ENCODE measurements at places on chromosomes 5 and 9.

DNA sequence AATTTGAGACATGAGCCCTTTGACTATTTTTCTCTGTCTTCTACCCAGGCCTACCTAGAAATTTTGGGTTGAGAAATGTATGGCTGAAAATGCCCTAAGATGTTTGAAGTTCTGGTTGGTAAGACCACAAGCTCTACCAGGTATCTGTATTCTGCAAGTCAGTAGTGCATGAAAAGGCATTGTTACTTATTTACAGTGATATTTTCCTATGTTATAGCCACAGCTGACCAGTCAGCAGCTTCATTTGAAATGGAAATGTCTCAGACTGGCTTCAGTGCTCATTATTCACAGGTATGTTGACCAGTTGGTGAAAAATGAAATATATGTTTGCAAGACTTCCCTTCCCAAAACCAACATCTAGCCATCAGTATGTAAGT, 91.9 kb upstream of the ITGA2 start:
- no peak for DNase-seq

- no peak for DNase-seq
Measured at GRCh38 chr9:75448281-75448680, 360.0 kb downstream of the OSTF1 start.

- no peak for DNase-seq
Measured at GRCh38 chr5:33468775-33469435, 28.1 kb downstream of the TARS1 start.

- DNase-seq: no peak
Measured at GRCh38 chr5:112436144-112436543, 17.1 kb upstream of the EPB41L4A start.

DNA sequence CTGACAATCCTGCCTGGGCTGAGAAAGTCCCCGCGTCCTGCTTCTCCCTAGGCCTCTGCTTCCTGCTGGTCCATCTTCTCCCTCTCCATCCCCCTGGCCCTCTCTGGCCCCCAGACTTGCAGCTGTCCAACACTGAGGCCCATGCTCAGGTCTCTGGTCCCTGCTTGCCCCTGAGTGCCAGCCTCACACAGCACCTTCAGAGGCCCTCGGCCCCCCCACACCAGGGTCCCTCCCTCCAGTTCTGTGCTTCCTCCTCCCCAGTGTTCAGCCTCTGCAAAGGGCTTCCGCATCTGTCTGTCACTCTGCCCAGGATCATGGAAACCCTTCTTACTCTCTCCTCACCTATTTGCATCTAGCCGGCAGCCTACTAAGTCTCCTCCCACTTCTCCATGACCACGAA, 62.4 kb upstream of the CTSL start:
- DNase-seq: no peak

DNA sequence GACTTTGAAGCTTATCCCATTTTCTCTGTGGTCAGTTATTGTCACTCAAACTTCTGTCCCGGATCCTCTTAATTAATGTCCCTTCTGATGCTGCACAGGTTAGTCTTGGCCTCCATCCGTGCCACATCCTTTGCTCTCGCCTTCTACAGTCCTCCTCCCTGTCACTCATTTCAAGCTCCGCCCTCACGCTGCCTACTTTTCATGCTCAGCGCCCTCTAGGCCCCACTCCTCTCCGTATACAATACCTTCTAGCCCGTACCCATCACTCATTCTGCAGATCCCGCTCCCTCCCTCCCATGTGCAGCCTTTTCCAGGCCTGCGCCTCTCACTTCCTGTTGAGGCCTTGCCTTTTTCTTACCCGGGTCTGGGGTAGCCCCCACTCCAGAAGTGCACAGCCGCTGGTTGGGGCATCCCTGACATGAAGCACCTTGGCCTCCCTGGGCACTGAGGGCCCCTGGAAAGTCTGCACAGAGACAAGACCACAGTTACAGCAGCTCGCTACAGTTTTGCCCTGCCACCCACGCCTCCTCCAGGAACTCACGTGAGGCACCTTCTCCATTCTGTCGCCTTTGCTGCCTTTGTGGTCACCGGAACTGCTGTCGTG, 88.5 kb upstream of the SLC25A48 start:
- no peak for DNase-seq

DNA sequence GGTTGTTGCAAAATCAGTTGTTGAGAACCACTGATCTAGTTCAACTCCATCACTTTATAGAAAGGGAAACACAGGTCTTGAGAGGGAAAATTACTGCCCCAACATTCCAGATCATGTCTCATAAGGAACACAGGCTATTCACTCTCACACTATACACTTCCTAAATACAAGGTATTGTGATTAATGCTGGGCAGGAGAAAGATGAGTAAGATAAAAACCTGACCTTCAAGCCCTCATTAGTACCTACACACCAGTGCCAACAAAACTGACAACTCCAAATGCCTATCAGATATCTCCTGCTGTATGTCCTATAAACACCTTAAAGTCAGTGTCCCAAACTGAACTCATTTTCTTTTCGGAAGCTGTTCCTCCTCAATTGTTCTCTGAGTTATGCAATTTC, 8.2 kb downstream of the GNE start:
- no peak for DNase-seq

- DNase-seq: no peak
Measured at GRCh38 chr5:57627661-57628060, 145.1 kb upstream of the ACTBL2 start.

DNA sequence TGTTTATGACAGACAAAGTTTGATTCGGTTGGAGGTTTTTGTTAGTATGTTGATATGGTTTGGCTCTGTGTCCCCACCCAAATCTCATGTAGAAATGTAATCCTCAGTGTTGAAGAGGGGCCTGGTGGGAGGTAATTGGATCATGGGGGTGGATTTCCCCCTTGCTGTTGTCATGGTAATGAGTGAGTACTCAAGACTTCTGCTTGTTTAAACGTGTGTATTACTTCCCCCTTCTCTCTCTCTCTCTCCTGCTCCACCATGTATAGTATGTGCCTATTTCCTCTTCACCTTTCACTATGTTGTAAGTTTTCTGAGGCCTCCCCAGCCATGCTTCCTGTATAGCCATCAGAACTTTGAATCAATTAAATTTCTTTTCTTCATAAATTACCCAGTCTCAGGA, 415.1 kb downstream of the HCN1 start:
- no peak for DNase-seq

- DNase-seq: no peak
Measured at GRCh38 chr5:167348251-167348926, 943.1 kb upstream of the WWC1 start.

DNA sequence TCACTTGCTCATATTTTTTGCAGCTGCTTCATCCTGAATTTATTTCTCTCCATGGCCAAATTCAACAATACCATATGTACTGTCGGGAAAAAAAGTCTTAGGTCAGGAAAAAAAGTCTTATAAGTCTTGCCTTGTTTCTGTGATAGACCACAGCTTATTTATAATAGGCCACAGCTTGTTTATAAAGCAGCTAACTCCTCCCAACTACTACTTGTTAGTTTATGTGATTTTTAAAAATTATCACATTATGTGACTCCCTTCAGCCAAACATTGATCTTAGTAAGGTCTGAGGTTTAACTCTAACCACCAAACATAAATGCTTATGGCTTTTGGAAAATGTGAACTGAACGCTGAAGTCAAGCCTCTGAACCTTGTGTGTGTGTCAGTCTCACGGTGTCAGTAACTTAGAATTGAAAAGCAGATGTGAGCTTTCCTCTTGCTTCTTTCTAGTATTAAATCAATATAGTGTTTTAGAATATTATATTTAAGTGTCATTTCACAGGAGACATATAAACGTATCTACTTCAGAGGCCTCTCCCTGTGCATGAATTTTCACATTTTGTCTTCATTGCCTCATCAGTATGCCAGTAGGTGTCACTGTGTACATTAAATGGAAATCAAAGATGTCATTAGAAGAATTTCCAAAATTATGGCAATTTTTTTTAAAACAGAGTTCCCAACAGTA, 51.3 kb downstream of the SNX24 start:
- no peak for DNase-seq

DNA sequence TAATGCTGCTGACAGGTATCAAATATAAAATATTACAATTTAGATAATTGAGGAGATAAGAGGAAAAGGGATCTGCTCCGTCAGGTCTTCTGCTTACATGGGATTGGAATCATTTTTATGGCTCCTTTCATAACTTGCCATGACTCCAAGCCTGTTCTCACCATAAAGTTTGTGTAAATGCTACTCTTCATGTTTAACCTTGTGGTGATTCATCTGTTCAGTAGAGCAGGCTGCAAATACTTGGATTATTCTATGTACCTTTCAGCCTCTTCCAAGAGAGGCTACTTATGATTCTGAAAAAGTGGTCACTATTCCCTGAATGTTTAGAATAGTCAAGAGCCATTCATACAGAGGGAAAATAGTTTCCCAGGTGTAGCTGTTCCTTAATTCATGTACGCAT, 66.9 kb downstream of the SLC44A1 start:
- no peak for DNase-seq

- DNase-seq: no peak
Measured at GRCh38 chr5:3362606-3362910, 233.1 kb upstream of the IRX1 start.

GRCh38 chr9:105328872-105329718, 84.6 kb downstream of the SLC44A1 start:
- no peak for DNase-seq

- DNase-seq: no peak
Measured at GRCh38 chr5:151258816-151259215, 5.8 kb downstream of the GM2A start.

- no peak for DNase-seq
Measured at GRCh38 chr9:137582286-137582860, 3.6 kb upstream of the DPH7 start.

GRCh38 chr5:179258922-179259730, 86.1 kb downstream of the ADAMTS2 start:
- no peak for DNase-seq

DNA sequence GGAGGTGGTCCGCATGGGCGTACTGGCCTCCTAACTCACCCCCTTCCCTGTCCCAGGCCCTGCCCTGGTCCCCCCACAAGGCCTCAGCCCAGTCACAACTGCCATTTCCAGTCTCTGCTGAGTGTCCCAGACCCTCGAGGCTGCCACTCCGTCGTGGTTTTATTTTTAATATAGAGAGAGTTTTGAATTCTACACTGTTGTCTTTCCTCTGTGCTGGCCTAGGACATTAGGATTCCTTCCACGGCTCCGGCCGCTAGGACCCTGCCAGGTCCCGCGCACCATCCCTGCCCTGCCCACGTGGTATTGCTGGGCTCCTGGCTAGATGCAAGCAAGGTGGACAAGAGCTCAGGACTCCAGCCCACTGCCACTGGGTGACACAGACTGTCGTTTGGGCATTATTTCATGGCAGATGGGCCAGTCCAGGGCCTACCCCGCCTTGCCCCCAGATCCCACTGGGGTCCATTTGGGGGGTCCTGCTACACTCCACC, 53.3 kb downstream of the SAR1B start:
- DNase-seq: no peak

DNA sequence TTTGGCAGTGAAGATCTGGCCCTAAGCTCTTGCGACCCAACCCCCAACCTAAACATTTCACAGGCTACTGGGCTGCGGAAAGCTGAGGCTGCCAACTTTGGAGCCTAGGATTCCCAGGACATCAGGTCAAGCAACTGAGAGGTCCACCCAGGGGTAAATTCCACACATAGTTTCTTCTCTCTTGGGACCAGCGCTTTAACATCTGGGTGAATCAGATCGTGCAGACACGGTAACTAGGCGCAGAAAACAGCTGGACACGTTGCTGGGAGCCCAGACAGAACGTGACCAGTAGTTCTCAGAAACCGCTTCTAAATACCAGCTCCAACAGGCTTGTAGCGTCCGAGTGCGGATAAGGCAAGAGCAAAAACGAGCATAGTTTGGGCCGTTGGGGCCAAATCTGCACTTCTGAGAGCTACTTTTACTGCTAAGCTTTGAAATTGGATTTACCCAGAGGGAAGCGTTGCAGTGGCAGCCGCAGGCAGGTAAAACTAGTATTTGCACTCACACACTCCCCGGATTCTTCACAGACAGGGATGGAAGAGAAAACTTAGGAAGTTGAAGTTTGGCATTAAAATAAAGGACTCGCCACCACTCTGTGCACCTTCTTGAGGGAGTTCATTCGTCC, 11.8 kb downstream of the ITGA1 start:
- DNase-seq: no peak

- no peak for DNase-seq
Measured at GRCh38 chr5:125823572-125823971, 599.6 kb upstream of the GRAMD2B start.

DNA sequence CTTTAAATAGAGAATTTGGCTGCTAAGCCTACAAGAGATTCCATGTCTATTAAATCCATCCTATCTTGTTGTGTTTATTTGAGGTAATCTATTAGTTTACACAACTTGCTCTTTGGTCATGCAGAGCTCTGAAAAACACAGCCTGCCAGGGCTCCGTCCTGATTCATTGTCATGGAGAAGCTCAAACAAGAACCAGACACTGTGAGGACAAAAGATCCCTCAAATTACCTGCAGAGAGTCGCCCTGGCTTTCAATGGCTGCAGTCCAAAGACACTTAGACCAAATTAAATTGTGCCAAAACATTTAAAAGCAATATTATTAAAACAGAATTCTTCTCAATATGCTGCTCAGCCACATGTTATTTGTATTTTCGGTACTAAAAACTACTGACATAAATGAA, 60.1 kb downstream of the CDH18 start:
- no peak for DNase-seq

DNA sequence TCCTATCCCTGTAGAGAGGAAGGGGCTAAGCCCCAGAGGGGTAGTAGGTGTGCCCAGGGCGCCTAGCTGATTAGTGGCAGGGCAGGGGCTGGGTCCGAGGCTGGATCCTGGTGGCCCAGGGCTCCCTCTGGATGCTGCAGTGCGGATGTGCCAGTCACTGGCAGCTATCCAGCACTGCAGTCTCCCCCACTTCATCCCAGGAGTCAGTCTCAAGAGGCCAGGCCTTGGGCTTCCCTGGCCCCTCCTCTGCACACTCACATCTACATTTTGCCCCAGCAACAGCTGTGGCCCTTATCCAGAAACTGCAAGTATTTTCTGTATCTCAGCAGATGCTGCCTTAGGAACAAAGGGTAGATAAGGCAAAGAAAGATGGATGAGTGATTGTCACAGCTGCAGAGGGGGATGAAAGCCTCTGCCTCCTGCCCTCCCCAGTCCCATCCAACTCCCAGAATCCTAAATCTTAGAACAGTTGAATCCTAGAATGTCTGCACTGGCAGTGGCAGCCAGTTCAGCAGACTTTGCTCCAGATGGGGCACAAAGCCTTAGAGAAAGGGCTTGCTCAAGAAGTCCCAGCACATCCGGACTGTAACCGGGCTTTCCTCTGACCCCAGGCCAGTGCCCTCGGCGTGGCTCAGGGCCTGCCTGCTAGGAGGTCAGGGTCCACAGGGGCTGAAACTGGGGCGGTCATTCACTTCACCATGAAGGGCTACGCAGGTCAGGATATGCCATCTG, 1.6 kb downstream of the ANXA6 start:
- DNase-seq: no peak

Measured in stimulated activated CD4-positive, alpha-beta T cell treated with anti-CD3 and anti-CD28 coated beads, Interleukin-1b, Interleukin-23, amount 100 ng/mL, for 1 hour (primary cell).